ENCODE measurements at places on chromosomes 4 and X.
A peak's percentile ranks its signal among the peaks of the same experiment; 100 is the strongest.

GRCh38 chr4:176195184-176195978 is at the start of gene SPATA4:
Gene SPATA4 (minus strand): TSS chr4:176195585. CDS start chr4:176195562, 23 bp downstream.
- peak; percentile 89 for DNase-seq

DNA sequence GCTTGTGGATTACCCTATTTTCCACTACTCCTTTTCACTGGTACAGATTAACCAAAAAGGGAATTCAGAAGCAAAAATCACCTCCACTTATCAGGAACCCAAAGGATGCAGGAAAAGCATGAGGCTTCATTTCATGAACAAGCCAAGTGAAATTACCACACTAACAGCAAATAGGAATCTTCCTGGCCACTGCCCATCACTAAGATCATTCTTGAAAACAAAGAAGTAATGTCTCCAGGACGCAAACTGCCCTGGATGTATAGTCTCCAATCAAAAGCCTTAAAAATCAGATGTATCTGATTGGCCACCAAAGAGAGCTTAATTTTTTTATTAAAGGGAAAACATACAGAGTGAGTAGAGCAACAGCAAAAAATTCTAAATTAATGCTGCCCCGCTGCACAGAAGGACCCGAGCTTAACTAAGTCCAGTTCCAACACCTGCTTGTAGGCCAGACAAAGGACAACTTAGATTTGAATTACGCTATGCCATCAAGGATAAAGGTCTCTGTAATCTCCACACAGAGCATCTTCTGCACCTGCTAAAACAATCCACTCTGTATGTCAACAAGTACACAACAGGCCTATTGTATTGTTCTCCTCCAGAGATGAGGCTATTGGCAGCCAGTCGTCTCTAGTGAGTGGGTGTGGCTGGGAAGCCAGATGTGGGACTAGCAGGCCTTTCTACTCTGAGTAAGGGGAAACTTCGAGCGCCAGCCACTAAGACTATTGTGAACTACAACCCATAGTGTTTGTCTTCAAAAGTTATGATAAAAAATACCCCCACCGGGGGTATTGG is 12.4 kb downstream of the ZDHHC9 start:
- DNase-seq = no peak

DNA sequence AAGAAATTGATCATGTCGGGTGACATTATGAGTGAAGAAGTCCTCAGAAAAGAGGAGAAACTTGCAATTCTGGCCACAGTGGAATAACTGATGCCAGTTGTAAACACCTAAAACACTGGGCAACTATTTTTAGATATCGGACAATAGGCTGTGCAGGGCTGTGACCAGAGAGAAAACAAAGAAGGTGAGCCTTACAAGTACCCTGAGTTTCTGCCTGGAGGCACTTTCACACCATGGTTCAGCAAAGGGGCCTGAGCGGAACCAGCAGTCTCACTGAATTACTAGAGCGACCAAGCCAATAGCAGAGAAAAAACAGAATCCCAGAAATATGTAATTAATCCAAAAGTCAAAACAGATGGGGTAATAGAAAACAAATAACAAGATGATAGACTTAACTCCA is 11.2 kb downstream of the IRAK1 start:
- DNase-seq = no peak

- DNase-seq = no peak
These were observed 168.6 kb downstream of the COX18 start for GRCh38 chr4:72900952-72901351.

- no peak for DNase-seq
These were observed 331.9 kb downstream of the DCTD start for GRCh38 chr4:182585321-182585720.

DNA sequence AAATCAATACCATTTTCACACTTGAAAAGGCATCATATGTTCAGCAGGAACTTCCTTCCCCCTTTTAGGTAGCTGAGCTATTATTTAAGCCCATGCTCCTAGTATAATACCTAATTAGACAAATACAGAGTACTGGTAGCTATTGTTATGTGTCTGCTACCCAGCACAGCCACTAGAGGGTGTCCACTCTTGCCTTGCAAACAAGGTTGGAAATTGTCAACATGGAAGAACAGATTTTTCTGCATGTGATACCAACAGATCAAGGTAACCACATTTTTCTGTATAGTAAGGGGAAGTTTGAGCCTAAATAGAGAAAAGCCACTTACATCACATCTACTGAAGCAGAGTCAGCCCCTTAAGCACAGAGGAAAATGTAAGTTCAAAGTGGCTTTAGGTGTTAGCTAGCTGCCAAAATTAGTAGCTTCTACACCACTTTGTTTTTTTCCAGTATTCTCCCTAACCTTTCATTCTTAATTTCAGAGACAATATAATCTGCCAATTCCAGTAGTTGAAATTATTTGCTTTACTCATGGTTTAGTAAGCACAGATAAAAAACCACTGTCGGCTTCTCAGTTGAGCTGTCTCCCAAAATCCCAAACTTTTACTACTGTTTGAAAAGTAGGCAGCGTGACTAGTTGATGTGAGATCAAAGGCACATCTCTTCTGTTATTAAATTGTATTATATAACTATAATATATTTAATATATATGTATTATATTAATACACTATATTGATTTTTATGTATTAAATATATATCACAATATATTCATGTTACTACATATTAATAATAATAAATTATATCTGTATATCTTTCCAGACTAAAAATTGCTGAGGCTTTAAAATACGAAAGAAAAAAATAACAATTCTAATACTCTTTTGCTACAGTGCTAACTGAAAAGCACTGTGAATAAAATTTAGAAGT is 38.2 kb downstream of the EDNRA start:
- no peak for DNase-seq

DNA sequence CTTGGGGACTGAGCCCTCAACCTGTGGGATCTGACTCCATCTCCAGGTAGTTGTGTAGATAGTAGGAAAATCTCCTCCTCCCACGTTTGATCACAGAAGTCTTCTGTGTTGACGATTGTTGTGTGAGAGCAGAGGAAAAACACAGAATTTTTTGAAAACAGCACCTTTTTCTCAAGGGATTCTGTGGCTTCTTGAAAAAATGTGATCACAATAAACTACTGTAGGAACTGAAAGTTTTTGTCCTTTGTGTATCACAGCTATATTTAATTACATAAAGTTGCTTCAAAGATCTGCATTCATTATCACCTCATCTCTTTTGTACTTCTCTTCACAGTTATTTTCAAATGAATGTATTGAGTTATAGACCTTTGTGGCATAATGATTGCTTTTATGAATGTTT is 85.1 kb downstream of the AFF1 start:
- DNase-seq = no peak

DNA sequence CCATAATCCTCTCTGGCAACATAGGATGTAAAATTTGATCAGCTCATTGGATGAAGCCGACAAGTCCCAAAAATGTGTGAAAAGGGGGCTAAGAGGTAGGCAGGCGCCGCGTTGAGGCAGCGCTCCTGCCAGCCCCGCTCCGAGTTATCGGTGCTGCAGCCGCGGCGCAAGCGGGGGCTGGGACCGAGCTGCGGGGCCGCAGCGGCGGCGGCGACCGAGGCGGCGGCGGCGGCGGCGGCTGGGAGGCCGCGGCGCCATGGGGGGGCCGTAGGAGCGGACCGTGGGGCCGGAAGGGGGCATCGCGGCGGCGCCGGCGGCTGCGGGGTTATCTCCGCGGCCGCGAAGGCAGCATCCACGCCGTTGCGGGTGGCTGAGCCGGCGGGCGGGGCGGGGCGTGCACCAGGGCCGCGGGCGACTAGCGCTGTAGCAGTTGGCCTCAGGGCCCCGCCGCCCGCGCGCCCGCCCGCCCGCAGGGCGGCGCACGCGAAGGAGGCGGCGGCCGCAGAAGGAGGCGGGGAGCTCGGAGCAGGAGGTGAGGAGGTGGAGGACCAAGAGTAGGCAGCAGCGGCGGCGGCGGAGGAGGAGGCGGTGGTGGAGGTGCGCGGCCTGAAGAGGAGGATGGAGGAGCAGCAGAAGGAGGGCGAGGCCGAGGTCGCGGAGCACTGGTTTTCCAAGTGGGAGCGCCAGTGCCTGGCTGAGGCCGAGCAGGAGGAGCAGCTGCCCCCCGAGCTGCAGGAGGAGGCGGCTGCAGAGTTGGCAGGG is 126.0 kb upstream of the CXorf66 start:
- no peak for DNase-seq

DNA sequence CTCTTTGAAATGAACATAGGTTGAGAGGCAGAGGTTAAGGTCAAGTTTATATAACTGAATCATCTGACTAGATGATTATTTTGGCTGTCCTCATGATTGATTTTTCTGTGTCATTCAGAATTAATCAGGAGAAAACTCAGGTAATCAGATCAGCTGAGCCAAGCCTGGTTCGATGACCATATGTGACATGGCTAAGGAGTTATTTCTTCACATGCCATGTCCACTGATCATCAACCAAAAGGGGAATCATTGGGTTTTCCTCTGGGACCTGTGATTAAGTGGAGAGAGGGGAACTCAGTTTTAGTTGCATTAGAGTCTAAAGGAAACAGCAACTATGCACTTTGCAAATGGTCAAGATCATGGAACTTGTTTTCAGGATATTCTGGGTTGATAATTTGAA is 20.3 kb upstream of the PACRGL start:
- no peak for DNase-seq

DNA sequence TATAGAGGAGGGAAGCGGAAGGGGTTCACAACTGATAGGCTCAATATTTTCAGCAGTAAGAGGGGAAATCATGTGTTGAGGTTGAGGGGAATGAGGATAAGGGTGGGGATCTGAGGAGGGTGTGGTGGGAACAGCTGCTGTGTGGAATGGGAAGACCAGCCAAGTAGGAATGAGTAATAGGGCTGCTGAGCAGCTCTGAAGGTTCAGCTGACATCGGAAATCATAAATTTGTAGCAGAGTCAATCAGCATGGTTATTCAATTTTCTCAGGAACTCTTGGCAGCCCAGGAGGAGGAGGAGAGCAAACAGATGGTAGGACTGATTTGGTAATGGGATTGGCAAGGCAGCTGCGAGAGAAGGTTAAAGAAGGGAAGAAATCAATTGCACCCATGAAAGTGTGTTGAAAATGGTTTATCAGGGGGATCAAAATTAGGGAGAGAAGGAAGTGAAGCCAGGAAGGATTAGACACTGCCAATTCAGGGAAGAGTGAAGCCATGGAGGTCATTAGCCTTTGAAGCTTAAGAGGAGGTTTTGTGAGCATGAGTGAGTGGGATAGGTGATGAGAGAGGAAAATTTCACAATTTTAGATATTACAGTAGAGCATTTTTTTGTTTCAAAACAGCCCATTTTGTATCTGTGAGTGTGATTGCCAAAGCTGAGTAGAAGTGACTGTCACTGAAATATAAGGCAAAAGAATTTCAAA is 82.6 kb downstream of the PCDH7 start:
- DNase-seq = peak; percentile 16

- no peak for DNase-seq
These were observed 15.2 kb downstream of the SNX25 start for GRCh38 chr4:185224597-185224996.

DNA sequence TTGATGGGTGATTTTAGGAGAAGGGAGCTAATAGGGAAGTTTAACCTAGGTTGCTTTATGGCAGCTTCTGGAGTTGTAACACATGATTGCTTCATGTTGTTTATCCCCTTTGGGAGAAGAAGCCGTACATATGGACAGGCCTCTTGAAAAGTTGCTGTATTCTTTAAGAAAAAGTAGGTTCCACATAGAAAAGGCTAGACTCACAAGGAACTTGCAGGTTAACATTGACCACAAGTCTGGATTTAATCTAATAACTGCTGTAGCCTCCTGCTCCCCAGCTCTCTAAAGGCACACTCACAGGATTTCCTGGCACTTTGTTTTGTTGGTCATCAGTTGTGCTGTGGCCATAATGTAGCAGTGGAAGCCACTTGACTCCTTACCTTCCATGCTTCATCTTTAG is 19.7 kb downstream of the FNIP2 start:
- no peak for DNase-seq

DNA sequence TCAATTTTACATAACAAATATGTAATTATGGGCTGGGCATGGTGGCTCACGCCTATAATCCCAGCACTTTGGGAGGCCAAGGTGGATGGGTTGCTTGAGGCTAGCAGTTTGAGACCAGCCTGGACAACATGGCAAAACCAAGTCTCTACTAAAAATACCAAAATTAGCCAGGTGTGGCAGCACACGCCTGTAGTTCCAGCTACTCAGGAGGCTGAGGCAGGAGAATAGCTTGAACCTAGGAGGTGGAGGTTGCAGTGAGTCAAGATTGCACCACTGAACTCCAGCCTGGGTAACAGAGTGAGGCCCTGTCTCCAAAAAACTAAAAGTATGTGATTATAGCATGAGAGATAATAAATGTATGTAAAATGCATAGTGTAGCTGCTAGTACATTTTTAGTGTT is 229.0 kb downstream of the PPARGC1A start:
- DNase-seq = no peak

DNA sequence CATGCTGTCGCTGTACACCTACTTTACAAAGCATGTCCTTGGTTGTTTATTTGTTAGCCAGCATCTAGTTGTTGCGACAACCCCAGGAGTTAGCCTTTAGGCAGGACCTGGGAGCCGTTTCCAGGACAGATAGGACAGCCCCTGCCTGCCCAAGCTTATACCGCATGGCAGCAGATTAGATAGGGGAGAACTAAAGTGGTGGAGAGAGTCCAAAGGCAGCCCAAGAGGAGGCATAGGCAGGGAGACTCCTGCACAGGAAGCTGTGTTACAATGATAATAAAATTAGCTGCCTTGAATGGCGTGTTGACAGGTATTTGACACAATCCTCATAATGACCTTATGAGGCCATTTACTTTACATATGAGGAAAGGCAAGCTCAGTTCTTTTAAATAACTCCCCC is 13.0 kb downstream of the NSDHL start:
- DNase-seq = no peak

Measured in hepatic stellate cell (primary cell).